ENCODE measurements at places on chromosomes 3 and 15.

GRCh38 chr15:97199393-97200051, 761.0 kb upstream of the ARRDC4 start:
- no peak for DNase-seq

DNA sequence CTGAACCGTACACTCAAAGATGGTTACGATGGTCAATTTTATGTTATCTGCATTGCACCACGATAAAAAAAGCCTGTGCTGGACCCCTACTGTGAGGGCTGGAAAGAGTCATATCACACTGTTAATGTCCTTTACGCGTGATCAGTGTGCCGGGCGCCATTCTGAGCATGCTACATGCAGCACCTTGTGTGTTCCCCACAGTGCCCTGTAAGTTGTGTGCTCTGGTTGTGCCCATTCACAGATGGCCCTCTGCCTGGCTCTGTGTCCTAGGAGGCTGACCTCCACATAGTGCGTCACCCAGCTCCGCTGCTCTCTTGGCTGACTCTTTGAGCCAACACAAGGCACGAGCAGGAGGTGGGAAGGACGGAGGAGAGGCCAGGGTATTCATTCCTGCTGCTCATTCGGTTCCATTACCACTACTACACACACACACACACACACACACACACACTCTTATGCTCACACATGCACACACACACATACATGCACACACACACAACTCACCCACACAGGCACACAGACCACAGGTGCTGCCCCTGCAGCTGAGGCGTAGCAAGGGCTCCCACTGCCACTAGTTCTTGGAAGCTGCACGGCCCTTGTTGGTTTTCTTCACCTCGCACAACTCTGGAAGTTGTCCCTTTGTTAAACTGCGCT, 129.6 kb upstream of the IQSEC1 start:
- no peak for DNase-seq

DNA sequence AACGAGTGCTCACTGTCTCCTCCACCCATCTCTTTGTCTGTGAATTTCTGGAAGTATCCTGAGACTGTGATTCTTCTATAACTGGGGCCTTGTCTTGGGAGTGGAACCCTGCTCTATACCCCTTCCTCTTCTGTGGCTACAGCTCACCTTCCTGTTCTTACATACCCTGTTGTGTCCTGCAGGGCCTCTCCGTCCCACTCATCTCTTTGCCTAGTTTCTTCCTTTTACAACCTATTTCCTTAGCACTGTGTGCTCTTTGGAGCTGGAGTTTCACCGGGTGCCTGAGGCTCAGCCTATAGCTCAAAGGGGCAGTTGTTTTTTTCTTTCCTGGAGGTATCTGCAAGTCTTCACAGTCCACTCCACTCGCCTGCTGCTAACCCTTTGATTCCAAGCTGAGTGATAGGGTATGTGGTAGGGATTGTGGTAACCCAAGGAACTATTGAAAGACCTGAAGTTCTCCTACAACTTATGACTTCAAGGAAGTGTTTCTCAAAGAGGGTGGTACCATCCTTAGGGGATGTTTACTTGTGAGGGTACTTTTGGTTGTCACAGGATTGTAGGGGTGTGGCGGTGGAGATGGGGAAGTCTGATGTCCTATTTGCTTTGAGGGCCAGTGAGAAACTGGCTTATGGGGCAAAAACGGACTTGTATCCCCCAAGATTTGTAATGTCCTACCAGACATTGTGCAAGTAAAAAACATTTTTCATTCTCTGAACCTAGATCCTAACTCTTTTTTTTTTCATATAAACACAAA, 66.6 kb upstream of the ARL8B start:
- no peak for DNase-seq

GRCh38 chr3:53377794-53378193, 30.5 kb upstream of the DCP1A start:
- DNase-seq = no peak

DNA sequence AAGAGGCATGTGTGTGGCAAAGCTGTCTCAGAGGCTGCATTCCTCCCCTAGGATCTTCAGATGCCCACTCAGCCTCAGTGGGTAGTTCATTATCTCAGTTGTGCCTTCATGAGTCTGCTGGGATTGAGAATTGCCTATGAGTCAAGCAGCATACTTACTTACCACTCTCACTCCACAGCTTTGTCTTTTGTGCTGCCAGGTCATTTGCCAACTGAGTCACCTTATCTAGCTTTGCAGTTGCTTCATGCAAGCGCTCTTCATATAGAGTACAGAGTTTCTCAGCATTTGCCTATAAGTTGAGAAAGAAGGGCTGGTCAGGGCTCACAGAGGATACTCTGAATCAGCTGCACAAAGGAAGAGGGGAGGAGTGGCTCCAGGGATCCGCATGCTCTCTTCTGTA, 89.5 kb downstream of the MYH15 start:
- DNase-seq = no peak

GRCh38 chr3:160796813-160797164, 40.8 kb downstream of the PPM1L start:
- DNase-seq = no peak

DNA sequence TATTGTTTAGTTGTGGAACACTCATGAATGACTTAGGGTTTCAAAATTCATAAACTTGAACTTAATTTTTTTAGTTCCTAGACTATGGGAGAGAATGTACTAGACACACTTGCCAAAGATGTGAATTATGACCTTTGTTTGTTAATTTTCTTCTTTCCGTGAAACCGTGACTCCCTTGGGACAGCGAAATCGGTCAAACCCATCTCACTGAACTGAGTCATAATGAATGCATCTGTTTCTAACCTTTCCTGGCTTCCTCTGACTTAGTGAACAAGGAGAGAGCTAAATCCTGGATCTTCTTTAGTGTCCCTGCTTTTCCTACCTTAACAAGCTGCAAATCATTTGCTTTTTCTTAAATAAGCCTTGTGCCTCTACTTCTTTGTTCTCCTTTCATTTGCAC, 85.5 kb downstream of the LARS2 start:
- DNase-seq = no peak

Data from stimulated activated CD8-positive, alpha-beta memory T cell treated with anti-CD3 and anti-CD28 coated beads, Interleukin-7, amount 100 ng/mL, for 4 hours (primary cell).